Activated B cell treated with CpG ODN at 0.5 μM for 24 hours (primary cell): ENCODE measurements at places on chromosomes 5 and 9. TPM values are rescaled to one million over a fixed set of nuclear protein-coding genes. Genes with fewer than 3 reads are reported as not detected.
A peak's percentile ranks its signal among the peaks of the same experiment; 100 is the strongest.

The BSPRY gene
- 1.1 and 1.3 TPM in 2 replicates for total RNA-seq

The GLRA1 gene
- total RNA-seq, result not detected in 2 replicates

The LCP2 gene
- total RNA-seq, result 7.0 and 8.5 TPM in 2 replicates

The ABLIM3 gene
- not detected in 2 replicates for total RNA-seq

The NR2F1 gene
- total RNA-seq, result not detected in 2 replicates

The SERF1A gene
- total RNA-seq, result 9.5 and 11.4 TPM in 2 replicates

The SHC3 gene
- total RNA-seq, result not detected in 2 replicates

The SELENOP gene
- total RNA-seq, result not detected in 2 replicates

The PRDM9 gene
- total RNA-seq, result not detected in 2 replicates

The BNC2 gene
- not detected in 2 replicates for total RNA-seq

The CARD9 gene
- total RNA-seq, result 0.83 and 0.89 TPM in 2 replicates

The SCAI gene
- total RNA-seq, result 10.7 and 11.7 TPM in 2 replicates

The SLC6A7 gene
- not detected in 2 replicates for total RNA-seq

DNA sequence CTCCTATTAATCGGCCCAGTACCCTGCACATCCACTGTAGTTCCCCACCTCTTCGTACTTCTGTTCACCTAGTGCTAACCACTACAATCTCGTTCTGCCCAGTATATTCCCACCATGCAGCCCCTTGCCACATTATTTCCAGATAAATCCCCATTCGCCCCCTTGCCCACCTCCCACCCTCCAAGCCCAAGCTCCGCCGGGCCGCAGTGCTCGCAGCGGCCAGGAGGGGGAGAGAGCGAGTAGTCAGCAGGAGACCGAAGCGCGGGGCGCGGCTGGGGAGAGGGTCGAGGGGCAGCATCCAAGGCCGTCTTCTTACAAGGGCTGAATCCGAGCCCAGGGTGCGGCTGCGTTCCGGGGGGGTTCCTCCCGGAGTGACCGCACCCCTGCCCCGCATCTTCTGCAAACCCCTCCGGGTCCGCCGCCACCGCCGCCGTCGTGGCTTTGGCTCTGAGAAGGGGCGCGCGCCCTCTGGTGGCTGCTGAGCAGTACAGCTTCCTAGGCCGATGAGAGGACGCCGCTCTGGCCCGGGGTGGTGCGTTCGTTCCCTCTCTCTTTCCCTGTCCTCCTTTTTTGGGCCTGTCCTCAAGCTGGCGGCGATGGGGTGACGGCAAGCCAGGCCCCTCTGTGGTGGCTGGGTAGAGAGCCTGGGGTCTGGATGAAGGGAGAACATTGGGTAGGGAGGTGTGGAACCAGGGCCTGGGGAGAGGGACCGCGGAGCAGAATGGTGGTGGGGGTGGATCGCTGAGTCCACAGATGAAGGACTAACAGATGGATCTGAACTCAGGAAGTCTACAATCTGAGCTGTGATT is 30.0 kb upstream of the PSD2 start:
- H3K27ac ChIP-seq, result peak overlapping the region; percentile 56
- H3K4me3 ChIP-seq, result peak overlapping the region; percentile 74
- peak; percentile 87 for DNase-seq
- peaks cover 25% of the 10 kb centered on the region for H3K4me1 ChIP-seq
- H3K36me3 ChIP-seq, result no peaks in the 10 kb centered on the region
- H3K27me3 ChIP-seq, result peaks cover 9% of the 10 kb centered on the region

DNA sequence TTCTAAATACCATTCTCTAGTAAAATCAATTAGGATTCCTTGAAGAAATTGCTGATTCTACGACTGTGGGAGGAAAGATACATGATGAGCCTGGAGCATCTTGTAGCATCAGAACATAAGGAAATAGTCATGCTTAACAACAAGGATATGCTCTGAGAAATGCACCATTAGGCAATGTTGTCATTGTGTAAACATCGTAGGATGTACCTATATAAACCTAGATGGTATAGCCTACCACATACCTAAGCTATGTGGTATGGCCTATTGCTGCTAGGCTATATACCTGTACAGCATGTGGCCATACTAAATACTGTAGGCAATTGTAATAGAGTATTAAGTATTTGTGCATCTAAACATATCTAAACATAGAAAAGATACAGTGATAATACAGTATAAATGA is 77.4 kb upstream of the VCAN start:
- no peaks in the 10 kb centered on the region for H3K4me1 ChIP-seq
- H3K27me3 ChIP-seq, result no peaks in the 10 kb centered on the region
- H3K36me3 ChIP-seq, result no peaks in the 10 kb centered on the region
- no peak overlapping the region for H3K4me3 ChIP-seq
- DNase-seq, result no peak

GRCh38 chr5:148230240-148230639 is 8.1 kb upstream of the MARCOL start:
- no peak overlapping the region for H3K27ac ChIP-seq
- H3K36me3 ChIP-seq, result no peaks in the 10 kb centered on the region
- no peak overlapping the region for H3K4me3 ChIP-seq
- no peak for DNase-seq
- H3K4me1 ChIP-seq, result no peaks in the 10 kb centered on the region

DNA sequence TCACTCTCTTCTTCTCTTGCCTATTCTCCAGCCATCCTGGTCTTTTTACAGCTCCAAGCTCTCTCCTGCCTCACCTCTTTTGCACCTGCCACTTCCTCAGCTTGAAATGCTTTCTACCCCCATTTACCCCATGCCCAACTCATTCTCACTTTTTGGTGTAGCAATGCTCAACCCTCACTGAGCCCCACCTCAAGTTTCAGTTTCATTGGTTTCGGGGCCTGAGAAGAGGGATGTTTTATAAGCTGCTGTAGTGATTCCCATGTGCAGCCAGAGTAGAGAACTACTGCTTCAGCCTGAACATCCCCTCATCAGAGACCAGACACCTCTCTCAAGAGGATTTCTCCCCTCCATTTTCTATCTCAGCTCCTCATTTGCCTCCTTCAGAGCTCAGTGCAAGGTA is 45.2 kb upstream of the FYB1 start:
- H3K27ac ChIP-seq, result no peak overlapping the region
- peaks cover 2% of the 10 kb centered on the region for H3K4me1 ChIP-seq
- no peak overlapping the region for H3K4me3 ChIP-seq
- H3K36me3 ChIP-seq, result no peaks in the 10 kb centered on the region
- H3K27me3 ChIP-seq, result no peaks in the 10 kb centered on the region

- H3K4me1 ChIP-seq, result peaks cover 9% of the 10 kb centered on the region
- H3K27me3 ChIP-seq, result no peaks in the 10 kb centered on the region
- peak overlapping the region; percentile 30 for H3K27ac ChIP-seq
- peak overlapping the region; percentile 76 for H3K4me3 ChIP-seq
Measured at GRCh38 chr9:110316261-110317075, 21.2 kb downstream of the TXNDC8 start.

GRCh38 chr9:105656131-105656921 is 5.9 kb upstream of the TAL2 start:
- no peak overlapping the region for H3K27ac ChIP-seq
- H3K27me3 ChIP-seq, result peaks cover 17% of the 10 kb centered on the region
- no peaks in the 10 kb centered on the region for H3K36me3 ChIP-seq
- peak overlapping the region; percentile 87 for H3K4me3 ChIP-seq

- H3K27me3 ChIP-seq, result no peaks in the 10 kb centered on the region
- peaks cover 6% of the 10 kb centered on the region for H3K36me3 ChIP-seq
- no peak overlapping the region for H3K4me3 ChIP-seq
- H3K4me1 ChIP-seq, result peaks cover 2% of the 10 kb centered on the region
- DNase-seq, result no peak
- no peak overlapping the region for H3K27ac ChIP-seq
Measured at GRCh38 chr5:140575309-140575708, 10.7 kb downstream of the SLC35A4 start.

DNA sequence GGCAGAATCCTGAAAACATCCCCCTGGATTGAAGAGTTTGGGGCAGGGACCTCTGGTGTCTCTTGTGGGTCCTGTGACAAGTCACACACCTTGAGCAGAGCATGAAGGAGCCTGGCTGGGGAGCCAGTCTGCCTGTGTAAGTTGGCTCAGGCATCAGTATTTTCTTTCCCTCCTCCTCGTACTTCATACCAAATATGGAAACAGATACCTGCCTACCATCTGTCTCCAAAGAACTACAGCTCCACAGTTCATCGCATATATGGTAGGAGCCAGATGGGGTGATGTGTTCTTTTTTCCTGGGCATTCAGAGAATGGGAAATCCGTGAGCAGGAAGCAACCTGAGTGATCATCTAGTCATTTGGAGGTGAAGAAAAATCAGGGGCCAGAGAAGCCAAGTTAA is 177.3 kb upstream of the RAD23B start:
- no peaks in the 10 kb centered on the region for H3K4me1 ChIP-seq
- H3K27ac ChIP-seq, result no peak overlapping the region
- no peak for DNase-seq
- H3K27me3 ChIP-seq, result peaks cover 5% of the 10 kb centered on the region
- H3K36me3 ChIP-seq, result no peaks in the 10 kb centered on the region

DNA sequence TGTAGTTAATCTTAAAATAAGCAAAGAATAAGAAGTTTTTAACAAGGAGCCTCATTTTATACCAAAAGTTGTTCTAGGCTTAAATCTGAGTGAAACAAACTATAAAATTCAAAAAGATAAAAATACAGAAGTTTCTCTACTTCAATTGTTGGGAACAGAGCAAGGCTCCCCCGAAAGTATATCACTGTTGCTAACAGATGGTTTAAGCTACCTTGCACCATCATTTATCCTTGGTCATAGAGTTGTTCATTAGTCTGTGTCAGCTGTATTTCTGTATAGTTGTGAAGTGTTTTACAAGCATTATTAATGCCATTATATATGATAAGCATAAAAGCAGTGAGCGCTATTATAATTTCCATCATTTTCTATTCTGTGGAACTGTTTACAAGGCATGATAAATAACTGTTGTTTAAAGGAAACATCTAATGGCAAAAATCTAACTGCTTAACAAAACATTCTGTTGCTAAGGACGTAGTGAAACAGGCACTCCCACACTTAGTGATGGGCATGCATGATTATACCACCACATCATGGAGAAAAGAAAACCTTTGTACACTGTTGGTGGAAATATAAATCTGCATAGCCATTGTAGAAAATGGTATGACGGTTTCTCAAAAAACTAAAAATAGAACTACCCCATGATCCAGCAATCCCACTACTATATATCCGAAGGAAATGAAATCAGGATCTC is 23.3 kb upstream of the ACO1 start:
- H3K27ac ChIP-seq, result no peak overlapping the region
- H3K36me3 ChIP-seq, result no peaks in the 10 kb centered on the region

DNA sequence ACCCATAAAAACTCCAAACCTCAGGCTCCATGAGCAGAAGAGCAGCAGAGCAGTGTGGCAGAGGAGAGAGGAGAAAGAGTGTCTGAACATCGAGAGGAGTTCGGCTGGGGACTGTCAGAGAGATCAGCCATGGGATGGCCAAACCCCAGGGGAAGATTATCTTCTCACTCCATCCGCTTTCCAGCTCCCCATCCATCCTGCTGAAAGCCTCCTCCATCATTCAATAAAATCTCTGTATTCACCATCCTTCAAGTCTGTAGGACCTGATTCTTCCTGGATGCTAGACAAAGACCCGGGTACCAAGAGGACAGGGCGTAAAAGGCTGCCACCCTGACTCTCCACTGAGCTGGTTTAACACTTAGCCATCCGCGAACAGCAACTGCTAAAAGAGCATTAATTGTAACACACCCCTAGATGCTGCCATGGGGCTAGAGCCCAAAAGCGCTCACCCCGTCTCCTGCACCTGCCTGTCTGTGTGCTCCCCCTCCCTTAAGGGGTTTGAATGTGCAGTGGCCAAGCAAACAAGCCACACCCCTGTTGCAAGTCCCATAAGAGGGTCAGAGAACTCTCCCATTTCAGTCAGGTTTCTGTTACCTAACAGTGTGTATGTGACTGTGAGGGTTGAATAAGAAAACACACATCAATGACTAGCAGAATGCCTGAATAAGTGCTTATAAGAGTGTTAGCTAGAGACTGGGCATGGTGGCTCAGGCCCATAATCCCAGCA is 13.9 kb upstream of the SELENOP start:
- DNase-seq, result no peak
- no peaks in the 10 kb centered on the region for H3K27me3 ChIP-seq
- H3K27ac ChIP-seq, result no peak overlapping the region
- H3K4me1 ChIP-seq, result no peaks in the 10 kb centered on the region
- no peaks in the 10 kb centered on the region for H3K36me3 ChIP-seq
- no peak overlapping the region for H3K4me3 ChIP-seq

DNA sequence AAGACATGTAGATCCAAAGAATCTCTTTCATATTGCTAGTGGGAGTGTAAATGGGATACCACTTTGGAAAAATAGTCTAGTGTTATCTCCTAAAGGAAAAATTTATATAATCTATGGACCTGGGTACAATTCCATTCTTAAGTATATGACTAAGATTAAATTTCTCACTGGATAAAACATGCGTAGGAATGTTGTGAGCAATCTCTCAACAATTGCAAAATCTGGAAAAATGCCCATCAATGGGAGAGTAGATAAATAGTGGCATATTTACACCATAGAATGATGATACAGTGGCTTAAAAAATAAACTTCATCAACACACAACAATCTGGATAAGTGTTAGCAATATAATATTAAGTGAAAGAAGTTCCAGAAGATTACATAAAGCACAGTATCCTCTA is 469.5 kb downstream of the MAN2A1 start:
- no peaks in the 10 kb centered on the region for H3K27me3 ChIP-seq
- no peak overlapping the region for H3K4me3 ChIP-seq
- H3K27ac ChIP-seq, result no peak overlapping the region
- no peaks in the 10 kb centered on the region for H3K4me1 ChIP-seq
- H3K36me3 ChIP-seq, result no peaks in the 10 kb centered on the region
- no peak for DNase-seq

- DNase-seq, result no peak
- no peaks in the 10 kb centered on the region for H3K4me1 ChIP-seq
- peaks cover 2% of the 10 kb centered on the region for H3K27me3 ChIP-seq
Measured at GRCh38 chr9:72665421-72665820, 144.0 kb downstream of the TMC1 start.

DNA sequence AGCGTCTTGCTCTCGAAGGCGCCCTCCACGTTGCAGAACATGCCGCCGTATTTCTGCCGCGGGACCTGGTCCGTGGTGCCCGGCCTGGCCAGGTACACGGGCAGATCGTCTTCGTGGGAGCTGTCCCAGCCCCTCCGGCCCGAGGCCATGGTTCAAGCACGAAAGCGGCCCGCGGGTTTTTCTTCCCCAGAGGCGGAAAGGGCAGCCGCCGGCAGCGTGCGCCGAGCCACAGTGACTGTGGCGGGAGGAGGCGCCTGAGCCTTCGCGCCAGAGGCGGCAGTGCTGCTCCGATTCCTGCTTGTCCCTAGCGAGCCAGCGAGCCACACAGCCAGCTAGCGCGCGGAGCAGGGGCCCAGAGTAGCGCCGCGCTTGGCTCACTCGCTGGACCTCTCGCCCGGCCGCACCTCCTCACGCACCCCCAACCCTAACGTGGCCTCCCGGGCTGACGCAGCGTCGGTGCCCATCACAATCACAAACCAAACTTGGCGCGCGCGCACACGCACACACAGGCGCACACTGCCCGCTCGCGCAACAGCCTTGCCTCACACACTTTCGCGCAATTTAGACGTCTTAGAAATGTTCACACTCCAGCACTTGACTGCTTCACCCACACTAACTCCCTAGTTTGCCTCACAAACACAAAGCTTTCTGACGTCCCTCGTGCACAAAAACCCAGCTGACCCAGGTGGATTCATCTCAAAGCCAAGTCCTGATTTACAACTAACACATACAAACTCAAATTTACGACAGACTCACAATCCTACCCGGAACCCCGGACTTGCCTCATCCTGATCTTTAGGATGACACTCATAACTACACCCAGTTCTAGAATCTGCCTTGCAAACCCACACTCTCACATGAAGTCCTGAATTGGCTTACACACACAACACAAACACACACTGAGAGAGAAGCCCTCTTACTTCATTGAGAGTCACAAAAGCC is at the start of gene DPYSL3:
Gene DPYSL3, minus strand, starts transcription at position 359 of the 942 bp plus-strand sequence. Its CDS starts 210 bp downstream, at position 149.
- H3K36me3 ChIP-seq, result no peaks in the 10 kb centered on the region
- peaks cover 2% of the 10 kb centered on the region for H3K4me1 ChIP-seq
- no peak for DNase-seq

GRCh38 chr9:77156646-77157371 is 20.5 kb upstream of the VPS13A start:
- no peak for DNase-seq
- no peak overlapping the region for H3K4me3 ChIP-seq
- H3K27me3 ChIP-seq, result peaks cover 30% of the 10 kb centered on the region
- H3K4me1 ChIP-seq, result no peaks in the 10 kb centered on the region
- H3K36me3 ChIP-seq, result no peaks in the 10 kb centered on the region
- H3K27ac ChIP-seq, result no peak overlapping the region
